ENCODE measurements at places on chromosomes 11 and 22. TPM values are rescaled to one million over a fixed set of nuclear protein-coding genes. Genes with fewer than 3 reads are reported as not detected.

DNA sequence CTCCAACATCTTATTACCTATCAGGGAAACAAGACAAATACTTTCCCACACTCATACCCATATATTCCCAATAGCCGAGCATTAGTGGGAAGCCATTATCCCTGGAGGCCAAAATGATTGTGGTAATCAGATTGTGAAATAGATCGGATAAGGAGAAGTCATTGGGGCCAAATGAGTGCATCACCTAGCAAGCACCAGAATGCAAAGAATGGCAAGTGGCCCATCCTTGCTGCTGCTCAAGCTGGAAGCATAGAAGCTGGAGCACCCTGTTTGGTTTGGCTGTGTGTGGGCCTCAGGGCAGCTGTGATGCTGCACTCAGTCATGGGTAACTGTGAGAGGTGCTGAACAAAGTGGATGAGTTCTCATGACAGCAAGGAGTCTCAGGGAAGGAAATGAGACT is 18.7 kb upstream of the DBX1 start:
- no peak for DNase-seq

DNA sequence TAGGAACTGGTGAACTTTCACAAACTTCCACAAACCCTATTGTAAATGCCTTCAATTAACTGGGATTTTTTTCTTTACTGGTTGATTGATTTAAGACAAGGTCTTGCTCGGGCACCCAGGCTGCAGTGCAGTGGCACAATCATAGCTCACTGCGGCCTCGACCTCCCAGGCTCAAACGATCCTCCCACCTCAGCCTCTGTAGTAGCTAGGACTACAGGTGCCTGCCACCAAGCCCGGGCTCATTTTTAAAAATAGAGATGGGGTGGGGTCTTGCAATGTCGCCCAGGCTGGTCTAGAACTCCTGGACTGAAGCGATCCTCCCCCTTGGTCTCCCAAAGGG is 35.7 kb upstream of the POLA2 start:
- DNase-seq: no peak

DNA sequence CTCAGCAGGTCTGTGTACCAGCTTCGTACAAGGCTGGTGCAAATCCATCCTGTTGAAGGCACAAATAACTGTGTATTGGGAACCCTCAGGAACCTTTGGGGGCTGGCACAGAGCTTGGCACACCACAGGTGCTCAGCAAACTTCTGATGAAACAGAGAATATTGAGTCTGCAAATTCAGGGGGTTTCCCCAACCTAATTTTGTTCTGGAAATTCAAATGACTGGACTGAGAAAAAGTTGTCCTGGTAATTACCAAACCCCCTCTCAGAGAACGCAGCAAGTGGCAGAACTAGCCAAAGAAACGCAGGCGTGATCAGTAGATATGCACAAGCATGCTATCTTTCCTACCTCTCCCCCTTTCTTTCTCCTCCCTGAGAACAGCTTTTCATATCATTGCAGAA is 47.6 kb downstream of the LIF start:
- DNase-seq: no peak

DNA sequence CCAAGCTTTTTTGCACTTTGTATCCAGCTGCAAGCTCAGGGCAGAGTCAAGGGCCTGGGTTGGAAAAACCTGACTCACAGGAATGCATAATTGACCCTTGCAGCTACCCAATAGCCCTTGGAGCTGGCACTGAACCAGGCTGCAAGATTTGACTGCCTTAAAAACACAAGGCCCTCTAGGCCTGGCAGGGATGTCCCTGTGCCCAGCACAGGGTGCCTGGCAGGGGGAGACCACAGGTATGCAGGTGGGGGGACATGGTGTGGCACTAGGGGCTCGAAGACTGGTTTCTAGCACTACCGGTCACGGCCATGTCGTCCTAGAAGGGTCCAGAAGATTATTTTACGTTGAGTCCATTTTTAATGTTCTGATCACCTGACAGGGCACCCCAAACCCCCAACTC is 30.2 kb downstream of the SBF1 start:
- peak; percentile 40 for DNase-seq

- DNase-seq: peak; percentile 87
Measured at GRCh38 chr11:59754859-59755700, at the start of gene STX3. STX3 (plus strand) TSS chr11:59755376; CDS start chr11:59755606, 230 bp downstream.

The TRPM5 gene
- not detected for total RNA-seq

GRCh38 chr11:97461934-97462333 is 1072.1 kb downstream of the JRKL start:
- no peak for DNase-seq

The OR52H1 gene
- total RNA-seq: not detected

DNA sequence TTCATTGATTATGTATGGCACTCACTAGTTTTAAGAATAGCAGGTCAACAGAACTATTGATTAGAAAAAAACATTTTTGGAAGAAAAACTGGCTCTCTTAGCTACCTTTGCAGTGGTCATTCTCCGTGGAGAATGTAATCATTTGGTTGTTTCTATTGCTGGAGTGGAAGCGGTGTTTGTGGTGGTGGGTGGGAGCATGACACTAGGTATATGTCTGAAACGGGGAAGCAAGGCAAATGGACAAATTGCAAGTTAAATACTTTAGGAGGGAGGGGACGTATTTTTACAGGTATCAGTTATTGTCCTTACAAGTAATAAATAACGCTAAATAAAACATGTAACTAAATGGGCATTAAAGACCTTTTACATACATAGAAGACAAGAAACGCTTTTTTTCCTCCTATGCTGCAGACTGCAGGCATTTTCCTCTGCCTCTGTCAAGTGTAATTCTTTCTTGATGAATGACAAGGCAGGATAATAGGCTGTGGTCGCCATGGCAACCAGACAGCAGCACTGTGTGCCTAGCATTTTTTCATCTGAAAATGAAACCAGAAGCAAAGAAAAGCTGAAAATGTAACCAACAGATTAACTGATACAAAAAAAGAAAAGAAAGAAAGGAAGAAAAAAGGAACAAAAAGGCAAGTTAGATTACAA is 46.2 kb downstream of the BLID start:
- DNase-seq: peak; percentile 4

The RBFOX2 gene
- total RNA-seq: 63.1 TPM

DNA sequence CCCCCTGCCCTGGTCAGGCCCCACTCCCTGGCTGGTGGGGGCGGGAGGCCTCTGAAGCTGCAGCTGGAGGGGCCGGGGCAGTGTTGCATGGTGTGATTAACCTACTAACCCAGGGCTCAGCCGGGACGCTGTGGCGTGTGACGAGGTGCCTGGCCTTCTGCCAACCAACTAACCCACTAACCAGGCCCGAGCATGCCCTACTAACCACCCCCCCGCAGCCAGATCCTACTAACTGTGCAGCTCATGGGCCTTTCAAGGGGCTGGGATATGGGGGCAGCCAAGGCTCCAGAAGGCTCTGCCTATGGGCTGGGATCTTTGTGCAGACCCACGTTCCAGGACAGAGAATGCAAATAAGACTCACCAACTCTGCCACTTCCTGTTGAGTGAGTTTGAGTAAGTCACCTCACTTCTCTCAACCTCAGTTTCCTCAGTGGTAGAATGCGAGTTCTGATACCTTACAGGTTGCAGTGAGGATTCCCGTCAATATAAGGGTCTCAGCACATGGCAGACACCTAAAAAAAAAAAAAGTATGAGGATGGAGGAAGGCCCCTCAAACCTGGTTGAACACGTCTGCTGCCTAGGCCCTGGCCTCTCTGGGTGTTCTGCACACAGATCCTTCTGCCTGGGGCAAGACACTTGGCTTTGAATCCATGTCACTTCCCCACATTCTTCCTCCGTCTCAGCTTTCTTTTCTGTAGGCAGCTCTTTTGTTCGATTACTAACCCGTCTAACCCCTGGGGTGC is 14.1 kb downstream of the MIAT start:
- DNase-seq: peak; percentile 27

- DNase-seq: no peak
Measured at GRCh38 chr11:63892228-63892627, 24.7 kb downstream of the RCOR2 start.

- DNase-seq: no peak
Measured at GRCh38 chr11:73856031-73856567, 20.5 kb downstream of the COA4 start.

DNA sequence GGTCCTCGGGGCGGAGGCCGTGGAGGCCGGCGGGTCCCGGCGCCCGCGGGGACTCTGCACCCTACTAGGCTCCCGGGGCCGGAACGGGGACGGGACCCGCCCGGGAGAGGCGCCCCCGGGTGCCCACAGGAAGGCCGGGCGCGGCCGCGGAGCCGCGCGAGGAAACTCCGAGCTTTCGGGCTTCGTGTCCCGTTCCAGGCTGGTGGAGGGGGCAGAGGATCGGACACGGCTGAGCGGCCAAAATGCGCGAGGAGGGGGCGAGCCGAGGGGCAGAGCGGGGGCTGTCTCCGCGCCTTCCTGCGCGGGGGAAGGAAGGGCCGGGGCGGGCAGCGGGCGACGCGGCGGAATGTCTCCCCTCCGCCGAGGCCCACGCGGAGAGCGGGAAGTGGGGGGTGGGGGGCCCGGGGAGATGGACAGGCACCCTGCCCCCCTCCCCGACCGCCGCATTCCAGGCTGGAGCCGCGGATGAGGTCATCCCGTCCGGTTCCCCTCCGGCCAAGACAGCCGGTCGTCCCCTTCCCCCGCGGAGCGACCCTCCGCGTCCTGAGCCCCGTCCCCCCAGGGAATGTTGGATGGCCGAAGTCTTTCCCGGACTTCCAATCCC is 430 bp downstream of the CDC42EP1 start:
- peak; percentile 71 for DNase-seq

The OSBP2 gene
- total RNA-seq: 5.2 TPM

DNA sequence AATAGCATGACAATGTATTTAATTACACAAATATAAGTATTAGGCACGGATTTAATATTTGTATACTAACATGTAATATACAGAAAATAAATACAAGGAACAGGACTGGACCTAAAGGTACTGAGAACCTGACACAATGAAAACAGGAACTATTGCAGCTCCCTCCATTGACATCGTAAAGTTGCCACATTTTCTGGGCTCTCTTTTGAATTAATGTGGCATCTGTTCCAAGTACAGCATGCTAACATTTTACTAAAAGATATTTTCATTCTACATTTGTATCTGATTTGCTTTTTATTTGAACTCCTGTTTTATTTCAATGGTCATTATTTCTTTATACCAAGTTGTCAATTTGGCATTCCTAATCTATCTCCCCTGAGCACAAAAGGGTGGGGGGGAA is 15.3 kb downstream of the PHF21A start:
- DNase-seq: no peak

- no peak for DNase-seq
Measured at GRCh38 chr11:10349806-10350205, 44.9 kb downstream of the ADM start.

DNA sequence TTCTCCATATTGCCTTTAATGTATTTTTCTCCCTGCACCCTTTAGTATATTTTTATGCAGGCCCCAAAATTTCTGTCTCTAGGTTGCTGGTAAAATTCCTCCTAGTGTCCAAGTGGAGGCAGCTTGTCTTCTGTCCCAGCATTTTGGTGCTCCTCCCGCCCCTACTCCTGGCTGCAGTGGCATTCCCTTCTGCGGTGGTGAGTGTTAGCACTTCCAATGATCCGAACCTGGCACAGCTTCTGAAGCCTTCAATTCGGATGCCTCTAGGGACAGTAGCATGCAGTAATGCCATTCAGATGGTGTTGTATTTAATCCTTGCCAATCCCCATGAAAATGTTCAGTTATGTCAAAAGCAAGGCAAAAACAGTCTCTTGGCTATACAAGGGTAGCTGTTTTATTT is 5.9 kb downstream of the YWHAH start:
- no peak for DNase-seq

The SCT gene
- total RNA-seq: not detected

The C22orf15 gene
- not detected for total RNA-seq

DNA sequence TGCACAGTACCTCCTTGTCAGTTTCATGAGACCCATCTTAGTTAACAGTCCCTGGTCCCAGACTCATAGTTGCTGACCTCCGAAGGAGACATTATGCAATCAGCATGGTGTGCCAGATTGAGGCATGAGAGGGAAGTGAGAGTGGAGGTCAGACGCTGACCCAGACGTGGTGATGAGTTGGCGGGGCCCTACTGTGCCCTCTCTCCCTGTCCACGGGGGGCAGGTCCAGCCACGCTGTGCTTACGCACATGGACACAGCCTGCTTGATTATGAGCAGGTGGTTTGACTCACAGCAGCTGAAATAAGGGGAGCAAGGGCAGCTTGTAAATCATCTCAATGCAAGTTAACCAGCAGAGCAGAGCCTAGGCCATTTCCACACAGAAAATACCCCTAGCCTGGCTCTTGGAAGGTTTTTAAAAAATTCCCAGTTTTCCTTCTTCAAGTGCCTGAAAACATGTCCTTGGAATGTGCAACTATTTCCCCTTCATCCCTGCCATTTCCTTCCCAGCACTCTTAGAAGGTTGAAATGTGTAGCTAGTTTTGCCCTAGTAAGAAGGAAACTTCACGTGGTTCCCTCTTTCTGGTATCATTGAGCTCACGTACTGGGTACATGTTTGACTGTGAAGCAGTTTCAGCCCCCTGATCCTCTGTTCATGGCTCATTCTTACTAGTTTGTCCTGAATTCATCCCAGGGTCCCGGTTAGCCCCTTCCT is 122.6 kb upstream of the SORL1-AS1 start:
- no peak for DNase-seq

- no peak for DNase-seq
Measured at GRCh38 chr22:48900626-48901025, 927.0 kb downstream of the BRD1 start.

The ZDHHC13 gene
- total RNA-seq: 26.8 TPM

- no peak for DNase-seq
Measured at GRCh38 chr11:81963018-81963417, 770.6 kb downstream of the FAM181B start.

DNA sequence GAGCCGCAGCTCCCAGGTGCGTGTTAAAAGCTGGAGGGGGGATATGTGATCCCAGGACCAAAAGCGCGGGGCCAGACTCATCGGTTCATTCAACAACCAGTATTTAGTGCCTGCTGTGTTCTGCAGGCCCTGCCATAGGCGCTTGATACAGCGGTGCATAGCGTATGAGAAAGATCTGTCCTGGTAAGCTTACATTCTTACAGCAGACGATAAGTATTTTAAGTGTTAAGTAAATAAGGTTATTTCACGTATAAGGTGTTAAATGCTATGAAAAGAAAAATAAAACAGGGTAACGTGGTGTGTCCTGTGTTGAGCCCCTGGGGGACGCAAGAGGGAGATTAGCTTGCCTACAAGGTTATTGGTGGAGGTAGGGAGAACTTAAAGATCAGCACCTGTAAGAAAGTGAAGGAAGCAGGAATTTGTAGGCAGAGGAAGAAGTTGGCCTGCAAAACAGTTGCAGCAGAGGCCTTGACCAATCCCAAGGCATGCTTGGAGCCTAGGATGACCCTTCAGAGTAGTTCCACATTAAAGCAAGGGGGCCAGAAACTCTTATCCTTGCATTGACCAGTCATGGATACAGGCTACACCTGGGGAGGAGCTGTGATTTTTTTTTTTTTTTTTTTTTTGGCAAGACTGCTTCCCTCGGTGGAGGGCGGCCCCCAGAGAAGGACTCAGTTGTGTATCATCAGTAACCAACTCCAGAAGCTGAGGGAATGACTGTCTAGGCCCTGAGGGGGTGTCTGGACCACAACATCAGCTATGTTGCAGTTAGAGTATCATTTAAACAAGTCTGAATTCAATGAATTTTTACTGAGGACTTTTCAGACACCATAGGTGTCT is 487 bp upstream of the LIPT2 start:
- peak; percentile 29 for DNase-seq

Data from Calu3 (cell line).